Globus pallidus (tissue), 1 donor: ENCODE measurements at places on chromosomes 16 and 17.
A peak's percentile ranks its signal among the peaks of the same experiment; 100 is the strongest.

DNA sequence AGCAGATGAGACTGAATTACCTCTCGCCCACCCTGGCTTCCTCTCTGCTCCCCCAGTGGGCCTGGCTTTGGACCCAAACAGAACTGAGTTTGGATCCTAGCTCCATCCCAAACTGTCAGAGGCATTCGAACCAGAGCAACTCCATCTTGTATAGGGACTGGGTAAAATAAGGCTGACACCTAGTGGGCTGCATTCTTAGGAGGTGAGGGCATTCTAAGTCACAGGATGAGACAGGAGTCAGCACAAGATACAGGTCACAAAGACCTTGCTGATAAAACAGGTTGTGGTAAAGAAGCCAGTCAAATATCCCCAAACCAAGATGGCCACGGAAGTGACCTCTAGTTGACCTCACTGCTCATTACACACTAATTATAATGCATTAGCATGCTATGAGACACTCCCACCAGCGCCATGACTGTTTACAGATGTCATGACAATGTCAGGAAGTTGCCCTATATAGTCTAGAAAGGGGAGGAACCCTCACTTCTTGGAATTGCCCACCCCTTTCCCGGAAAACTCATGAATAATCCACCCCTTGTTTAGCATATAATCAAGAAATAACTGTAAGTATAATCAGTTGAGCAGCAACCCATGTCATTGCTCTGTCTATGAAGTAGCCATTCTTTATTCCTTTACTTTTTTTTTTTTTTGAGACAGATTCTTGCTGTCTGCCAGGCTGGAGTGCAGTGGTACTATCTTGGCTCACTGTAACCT is 44.4 kb downstream of the LYRM1 start:
- no peak for DNase-seq

DNA sequence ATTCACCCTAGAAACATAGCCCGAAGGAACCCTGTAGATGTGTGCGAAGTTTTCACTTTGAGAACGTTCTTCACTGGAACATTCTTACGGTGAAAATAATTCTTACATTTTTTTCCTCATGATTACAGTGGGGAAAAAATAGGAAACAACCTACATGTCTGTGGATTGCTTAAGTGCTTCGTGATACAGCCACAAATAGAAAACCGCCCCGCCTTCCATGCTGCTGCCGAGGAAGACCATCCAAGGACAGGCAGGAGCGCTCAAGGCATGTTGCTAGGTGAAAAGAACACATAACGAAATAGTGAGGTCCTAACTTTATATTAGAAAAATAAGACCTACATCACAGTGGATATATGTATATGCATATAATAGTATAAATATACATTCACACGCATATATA is 78.8 kb downstream of the BMERB1 start:
- no peak for DNase-seq

DNA sequence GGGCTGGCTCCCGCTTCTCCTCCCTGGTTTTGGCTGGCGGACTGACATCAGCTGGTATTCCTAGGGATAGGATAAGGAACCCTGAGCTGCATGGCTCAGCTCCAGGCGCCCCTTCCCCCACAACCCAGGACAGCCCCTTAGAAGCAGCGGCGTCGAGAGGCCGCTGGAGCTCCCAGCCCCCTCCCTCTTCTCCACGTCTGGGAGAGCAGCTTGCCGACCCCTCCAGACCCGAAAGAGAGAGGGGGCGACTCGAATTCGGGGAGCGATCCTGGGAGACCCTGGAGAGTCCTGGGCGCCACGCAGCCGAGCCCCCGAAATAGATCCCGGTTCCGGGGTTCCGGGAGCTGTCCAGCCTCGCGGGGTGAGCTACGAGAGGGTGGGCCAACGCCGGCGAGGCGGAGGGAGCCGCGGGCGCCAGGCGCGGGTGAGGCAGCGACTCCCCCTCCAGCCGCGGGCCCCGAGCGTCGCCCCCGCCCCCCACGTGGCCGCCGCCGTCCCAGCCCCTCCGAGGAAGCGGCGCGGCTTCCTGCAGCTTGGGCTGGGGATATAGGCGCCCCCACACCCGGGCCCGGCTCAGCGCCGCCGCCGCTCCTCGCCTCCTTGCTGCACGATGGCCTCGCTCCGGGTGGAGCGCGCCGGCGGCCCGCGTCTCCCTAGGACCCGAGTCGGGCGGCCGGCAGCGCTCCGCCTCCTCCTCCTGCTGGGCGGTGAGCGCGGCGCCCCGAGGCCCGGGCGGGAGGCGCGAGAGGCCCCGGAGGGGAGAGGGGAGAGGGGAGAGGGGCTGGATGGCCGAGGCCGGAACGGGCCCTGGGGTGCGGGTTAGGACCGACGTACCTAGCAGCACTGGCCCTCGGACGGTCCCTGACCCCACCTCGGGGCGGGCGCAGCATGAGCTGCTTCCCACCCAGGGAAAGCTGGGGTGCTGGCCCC is at the start of gene RAMP2:
Gene RAMP2, plus strand, starts transcription at position 576 of the 930 bp plus-strand sequence. Its CDS starts 35 bp downstream, at position 611.
- no peak for DNase-seq

- DNase-seq = peak; percentile 38
These were observed 12.1 kb downstream of the CD300A start for GRCh38 chr17:74478420-74479100.
